GM13977 (cell line): ENCODE measurements at places on chromosomes 3 and 15.

- no peak for DNase-seq
Measured at GRCh38 chr3:161915418-161915750, 418.8 kb downstream of the OTOL1 start.

GRCh38 chr3:178054471-178054870 is 481.8 kb upstream of the KCNMB2 start:
- DNase-seq = no peak

- DNase-seq = no peak
Measured at GRCh38 chr3:159620873-159621272, 367.8 kb upstream of the IL12A start.

- no peak for DNase-seq
Measured at GRCh38 chr3:186640473-186640818, 247 bp downstream of the FETUB start.
